Mucosa of gallbladder (tissue), 1 donor: ENCODE measurements at places on chromosomes 11 and 22. TPM values are rescaled to one million over a fixed set of nuclear protein-coding genes. Genes with fewer than 3 reads are reported as not detected.
A peak's percentile ranks its signal among the peaks of the same experiment; 100 is the strongest.

DNA sequence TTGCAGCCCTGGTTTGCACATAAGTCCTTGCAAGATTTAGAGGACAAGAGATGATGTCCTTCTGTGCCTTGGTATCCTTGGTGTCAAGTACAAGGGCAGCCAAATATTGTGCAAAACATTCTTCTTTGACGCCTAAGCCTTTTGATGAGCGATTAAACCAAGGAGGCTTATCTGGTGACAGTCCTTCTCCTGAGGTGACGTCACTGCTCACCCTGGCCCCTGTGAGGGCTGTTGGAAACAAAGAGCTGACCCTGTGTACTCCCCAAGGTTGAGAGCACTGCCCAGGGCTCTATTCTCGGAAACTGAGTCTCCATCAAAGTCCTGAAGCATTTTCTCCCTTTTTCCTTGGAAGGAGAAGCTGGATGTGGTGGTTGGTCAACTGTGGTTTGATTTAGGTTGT lies 4.7 kb upstream of the GRAMD1B start:
- DNase-seq, result no peak

DNA sequence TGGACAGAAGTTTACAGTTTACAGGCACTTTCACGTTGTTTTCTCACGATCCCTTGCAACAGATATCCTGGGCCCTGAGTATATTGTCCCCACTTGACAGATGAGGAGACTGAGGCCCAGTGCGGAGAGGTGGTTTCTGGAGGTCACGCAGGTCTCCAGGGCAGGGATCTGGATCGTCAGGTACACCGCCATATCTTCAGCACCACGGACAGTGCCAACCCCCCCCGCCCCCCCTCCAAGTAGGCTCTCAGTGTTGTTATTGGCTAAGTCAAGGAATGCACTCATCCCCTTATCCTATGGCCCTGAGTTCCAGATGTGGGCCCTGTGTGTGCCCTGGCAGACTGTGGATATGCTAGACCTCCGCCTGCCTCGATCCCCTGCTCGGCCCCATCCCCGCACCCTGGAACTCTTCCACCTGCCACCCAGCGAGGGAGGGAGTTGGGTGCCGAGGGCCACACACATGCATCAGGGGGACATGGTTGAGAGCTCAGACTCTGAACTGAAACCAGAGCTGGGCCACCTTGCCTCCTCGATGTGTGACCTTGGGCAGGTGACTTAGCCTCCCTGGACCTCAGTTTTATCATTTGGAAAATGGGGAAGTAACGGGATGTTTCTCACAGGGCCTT lies 37.5 kb downstream of the MPPED1 start:
- no peak for DNase-seq

DNA sequence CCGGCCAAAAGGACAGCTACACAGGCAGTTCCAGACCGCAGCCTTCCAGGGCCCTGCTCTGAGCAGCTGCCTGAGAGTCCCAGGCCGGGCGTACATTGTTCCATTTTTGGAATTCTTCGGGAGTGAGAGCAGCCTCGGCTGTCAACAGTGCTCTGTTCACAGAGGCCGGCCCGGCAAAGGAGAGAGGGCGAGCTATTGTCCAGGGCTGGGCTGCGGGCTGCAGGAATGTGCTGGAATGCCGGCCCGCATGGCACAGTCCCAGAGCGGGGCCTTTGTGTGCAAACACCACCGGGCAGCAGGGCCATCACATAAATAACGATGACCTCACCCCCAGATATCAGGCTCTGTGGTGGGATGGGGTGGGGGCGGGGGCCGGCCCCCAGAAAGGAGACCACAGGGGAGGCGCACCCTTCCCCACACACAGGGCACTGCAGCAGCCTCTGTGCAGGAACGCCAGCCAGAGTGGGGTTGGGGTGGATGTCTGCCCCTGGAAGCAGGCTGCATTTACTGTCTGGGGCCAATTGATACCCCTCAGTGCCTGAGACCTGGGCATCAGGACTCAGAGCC lies 15.8 kb downstream of the LINC01488 start:
- DNase-seq, result peak; percentile 86

GRCh38 chr11:22670830-22671229 lies 4.4 kb downstream of the GAS2 start:
- no peak for DNase-seq

- no peak for DNase-seq
These were observed 7.8 kb upstream of the NOX4 start for GRCh38 chr11:89498845-89499448.

- no peak for DNase-seq
These were observed 113.5 kb downstream of the MN1 start for GRCh38 chr22:27687984-27688545.

DNA sequence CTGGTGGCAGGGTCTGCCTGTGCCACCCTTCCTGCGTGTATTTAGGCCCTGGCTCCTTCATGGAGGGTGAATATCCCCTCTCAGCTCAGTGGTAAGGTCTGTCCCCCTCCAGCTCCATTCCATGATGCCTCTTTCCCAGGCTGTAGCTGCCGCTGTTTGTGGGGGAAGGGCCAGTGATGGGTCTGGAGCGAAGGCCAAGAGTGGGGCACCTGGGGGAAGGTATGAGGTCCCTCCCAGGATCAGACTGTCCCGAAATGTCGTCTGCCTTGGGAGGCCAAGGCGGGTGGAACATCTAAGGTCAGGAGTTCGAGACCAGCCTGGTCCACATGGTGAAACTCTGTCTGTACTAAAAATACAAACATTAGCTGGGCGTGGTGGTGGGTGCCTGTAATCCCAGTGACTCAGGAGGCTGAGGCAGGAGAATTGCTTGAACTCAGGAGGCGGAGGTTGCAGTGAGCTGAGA lies 1.1 kb downstream of the CD151 start:
- no peak for DNase-seq

GRCh38 chr11:58905721-58906547 lies 33.4 kb upstream of the GLYATL1 start:
- DNase-seq, result peak; percentile 79

Gene LRP4
- 14.5 TPM for total RNA-seq

GRCh38 chr11:65468874-65469333 lies 29.9 kb upstream of the MALAT1 start:
- peak; percentile 86 for DNase-seq

GRCh38 chr11:112179601-112180000 lies 4.3 kb downstream of the BCO2 start:
- DNase-seq, result no peak

DNA sequence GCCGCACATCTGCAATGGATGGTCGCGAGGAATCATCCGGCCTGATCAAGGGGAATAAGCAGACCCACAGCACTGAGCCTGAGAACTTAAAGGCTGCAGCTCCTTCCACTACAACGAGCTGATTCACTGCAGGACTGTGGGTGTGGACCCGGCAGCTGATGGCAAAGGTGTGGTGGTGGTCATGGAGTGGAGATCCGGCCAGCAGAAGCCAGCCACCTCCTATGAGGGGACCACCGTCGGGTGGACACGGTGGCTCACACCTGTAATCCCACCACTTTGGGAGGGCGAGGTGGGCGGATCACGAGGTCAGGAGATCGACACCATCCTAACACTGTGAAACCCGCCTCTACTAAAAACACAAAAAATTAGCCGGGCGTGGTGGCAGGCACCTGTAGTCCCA lies 66.4 kb downstream of the DGCR2 start:
- no peak for DNase-seq

DNA sequence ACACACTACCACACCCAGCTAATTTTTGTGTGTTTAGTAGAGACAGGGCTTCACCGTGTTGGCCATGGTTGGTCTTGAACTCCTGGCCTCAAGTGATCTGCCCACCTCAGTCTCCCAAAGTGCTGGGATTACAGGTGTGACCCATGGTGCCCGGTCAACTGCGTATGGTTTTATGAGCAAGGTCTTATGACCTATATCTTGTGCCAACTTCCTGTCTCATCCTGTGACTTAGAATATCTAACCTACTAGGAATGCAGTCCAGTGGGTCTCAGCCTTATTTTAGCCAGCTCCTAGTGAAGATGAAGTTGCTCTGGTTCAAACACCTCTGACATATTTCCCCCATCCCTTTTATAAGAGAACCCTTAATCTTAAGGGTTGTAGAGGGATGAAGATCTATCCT lies 66.1 kb upstream of the OR5AN1 start:
- DNase-seq, result no peak

DNA sequence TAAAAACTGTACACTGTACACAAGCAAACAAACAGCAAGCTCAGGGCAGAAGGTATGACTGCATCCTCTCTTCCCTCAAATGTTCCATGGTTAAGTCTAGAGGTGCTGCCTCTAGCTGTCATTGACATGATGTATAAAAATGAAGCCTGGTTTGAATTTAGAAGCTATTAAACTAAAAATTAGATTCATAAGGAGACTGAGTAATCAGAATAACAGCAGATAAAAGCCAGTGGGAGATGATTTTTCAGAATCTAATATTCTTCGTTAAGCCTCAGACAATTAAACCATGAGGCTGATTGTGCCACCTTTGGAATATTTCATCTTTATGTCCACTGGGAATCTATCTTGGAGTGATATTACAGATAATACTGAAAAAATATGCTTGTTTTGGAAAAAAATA lies 101.4 kb upstream of the ZC3H12C start:
- DNase-seq, result no peak

DNA sequence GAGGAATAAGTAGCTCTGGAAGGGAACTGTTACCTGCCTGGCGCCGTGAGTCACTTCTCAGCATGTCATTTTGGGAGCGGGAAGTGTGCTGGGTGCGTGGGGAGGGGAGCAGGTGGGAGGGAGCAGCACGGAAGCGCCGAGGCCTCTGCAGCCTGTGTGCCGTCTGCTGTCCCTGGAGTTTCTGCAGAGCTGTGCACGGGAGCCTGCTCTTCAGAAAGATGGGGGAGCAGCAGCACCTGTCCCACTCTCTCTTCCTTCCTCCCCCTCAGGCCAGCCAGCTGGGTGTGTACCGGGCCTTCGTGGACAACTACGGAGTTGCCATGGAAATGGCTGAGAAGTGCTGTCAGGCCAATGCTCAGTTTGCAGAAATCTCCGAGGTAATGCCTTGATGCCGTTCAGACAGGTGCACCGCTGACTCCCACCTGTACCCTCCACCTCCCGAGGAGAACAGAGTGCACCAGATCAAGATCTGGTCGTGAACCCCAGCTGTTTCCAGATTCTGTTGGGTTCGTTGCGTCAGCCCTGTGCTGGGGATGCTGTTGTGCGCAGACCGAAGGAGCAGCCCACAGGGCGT lies 87.9 kb downstream of the BCR start:
- no peak for DNase-seq

GRCh38 chr11:2652333-2653197 lies 47.2 kb downstream of the KCNQ1OT1 start:
- DNase-seq, result no peak

Gene NAALAD2
- 0.95 TPM for total RNA-seq

DNA sequence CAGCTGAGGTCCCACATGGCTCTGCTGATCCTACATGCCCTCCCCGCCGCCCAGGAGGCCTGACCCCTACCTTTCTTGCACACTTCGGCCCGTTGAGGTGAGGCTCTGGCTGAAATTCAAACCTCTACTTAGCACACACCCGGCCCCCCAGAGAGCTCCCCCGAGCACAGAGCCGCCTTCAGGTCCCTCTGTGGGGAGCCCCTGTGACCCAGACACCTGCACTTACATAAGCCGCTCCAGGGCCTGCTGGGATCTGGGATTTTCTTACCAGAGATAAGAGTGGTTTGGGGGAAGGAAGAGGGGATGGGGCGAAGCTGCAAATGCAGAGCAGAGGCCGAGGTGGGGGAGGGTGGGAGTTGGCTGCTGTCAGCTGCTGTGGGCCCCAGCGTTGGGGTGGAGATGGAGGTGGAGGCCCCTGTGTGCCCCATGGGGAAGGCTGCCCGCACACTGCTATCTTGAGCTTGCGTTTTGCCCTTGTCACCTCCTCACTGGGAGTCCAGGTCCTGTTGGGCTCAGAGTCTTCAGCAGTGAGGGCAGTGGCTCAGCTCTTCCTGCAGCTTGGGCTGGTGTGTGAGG lies 30.6 kb downstream of the CAPN1 start:
- no peak for DNase-seq

Gene PRODH
- total RNA-seq, result 5.8 TPM

Gene MMP10
- not detected for total RNA-seq

- DNase-seq, result no peak
These were observed 75.8 kb downstream of the GAB2 start for GRCh38 chr11:78341841-78342240.

GRCh38 chr11:33064866-33065265 lies 25.5 kb downstream of the TCP11L1 start:
- DNase-seq, result no peak

GRCh38 chr11:8732324-8732670 lies 49.7 kb downstream of the RPL27A start:
- DNase-seq, result no peak

- no peak for DNase-seq
These were observed at the start of gene PARVB for GRCh38 chr22:44024288-44024921. Gene PARVB (plus strand): TSS chr22:44024302. CDS start chr22:44024340, 38 bp downstream.

Gene CLCF1
- total RNA-seq, result 4.0 TPM

- DNase-seq, result peak; percentile 9
These were observed 625 bp downstream of the RFPL2 start for GRCh38 chr22:32204040-32204855.
